ENCODE measurements at places on chromosomes 11 and 22.

DNA sequence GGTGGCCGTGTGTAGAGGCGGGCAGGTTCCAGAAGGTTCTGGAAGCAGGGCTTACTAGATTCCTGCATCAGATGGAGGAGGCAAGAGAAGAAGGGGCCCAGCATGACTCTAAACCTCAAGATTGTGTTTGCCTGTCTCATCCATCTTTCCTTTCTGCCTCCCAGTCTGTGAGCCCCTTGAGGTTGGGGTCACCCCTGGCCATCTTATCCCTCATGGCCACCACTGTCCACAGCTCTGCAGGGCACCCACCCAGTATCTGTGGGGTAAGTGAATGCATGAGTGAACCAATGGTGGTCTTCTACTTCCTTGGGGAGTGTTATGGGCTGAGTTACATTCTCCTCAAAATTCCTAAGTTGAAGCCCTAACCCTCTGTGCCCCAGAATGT, 79.3 kb downstream of the MYEOV start:
- DNase-seq: no peak

DNA sequence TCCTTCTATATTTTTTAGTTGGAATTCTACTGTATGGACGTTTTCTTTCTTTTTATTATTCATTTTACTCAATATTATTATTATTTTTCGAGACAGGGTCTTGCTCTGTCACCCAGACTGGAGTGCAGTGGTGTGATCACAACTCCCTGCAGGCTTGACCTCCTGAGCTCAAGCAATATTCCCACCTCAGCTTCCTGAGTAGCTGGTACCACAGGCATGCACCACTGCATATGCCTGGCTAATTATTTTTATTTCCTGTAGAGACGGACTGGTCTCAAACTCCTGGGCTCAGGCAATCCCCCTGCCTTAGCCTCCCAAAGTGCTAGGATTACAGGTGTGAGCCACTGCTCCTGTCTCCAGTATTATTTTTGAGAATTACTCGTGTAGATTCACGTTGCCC, 34.0 kb upstream of the CCDC134 start:
- no peak for DNase-seq

GRCh38 chr11:62456630-62457029, 37.8 kb downstream of the SCGB1A1 start:
- no peak for DNase-seq

DNA sequence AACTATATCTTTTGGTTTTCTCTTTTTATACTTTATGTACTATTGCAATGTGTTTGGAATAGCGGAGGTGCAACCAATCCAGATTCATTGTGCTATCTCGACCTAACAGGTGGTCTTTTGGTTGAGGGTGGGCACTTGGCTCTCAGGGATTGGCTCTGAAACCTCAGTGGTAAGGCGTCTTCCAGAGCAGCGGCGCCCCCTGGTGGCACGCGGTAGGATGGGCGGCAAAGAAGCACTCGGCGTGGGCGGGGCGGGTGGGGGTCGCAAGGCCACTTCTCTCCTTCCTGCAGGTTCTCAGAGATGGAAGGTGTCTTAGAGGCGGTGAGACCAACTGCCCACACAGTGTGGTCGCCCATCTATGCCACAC, 19.2 kb upstream of the PLET1 start:
- DNase-seq: peak; percentile 49

- DNase-seq: no peak
These were observed 21.3 kb downstream of the TRIM44 start for GRCh38 chr11:35683728-35684339.

GRCh38 chr11:105000797-105001196, 22.2 kb downstream of the CASP5 start:
- DNase-seq: no peak

GRCh38 chr11:65585396-65586246, 9.8 kb downstream of the EHBP1L1 start:
- DNase-seq: no peak

DNA sequence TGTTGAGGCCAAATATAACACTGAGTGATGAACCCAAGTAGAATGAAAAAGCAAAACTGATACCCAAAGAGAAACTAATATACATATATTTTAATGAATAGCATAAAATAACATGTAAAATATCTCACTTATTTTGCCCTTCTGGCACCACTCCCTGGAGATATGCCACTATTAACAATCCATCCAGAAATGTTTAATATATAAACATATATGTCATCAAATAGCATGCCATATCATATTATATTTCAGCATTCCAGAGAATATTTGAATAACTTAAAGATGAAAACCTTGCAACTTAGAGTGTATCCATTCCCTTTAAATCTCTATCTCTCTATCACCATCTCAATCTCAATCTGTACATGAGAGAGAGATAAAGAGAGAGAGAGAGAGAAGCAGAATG, 1073.3 kb upstream of the RAG2 start:
- DNase-seq: no peak

DNA sequence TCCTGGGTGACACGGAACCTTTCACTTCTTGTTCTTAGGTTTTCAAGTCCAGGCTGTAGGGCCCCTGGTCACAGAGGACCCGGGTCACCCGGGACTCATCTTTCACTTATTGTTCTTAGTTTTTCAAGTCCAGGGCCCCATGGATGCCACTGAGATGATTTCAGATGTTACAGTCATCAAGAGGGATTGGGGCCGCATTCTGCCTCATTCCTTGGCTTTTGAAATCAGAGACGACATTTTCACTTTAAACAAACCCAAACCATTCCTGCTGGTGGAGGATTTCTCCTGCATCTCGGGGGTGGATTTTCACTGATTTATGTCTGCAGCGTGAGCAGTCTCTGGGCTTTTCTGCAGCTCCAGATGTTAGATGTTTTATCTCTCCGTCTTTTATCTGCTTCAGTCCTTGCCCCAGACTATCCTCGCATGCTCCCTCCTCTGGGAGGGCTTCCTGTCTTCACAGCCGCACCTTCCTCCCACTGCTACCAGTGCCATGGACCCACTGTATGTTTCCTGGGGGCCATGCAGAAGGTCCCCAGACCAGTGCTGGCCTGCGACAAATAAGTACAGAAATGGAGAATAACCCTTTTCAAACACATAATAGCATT, 27.4 kb downstream of the FBLN1 start:
- no peak for DNase-seq

Measured in kidney capillary endothelial cell (primary cell).